Osteocyte (in vitro differentiated cells): ENCODE measurements at places on chromosomes 1 and 21. TPM values are rescaled to one million over a fixed set of nuclear protein-coding genes. Genes with fewer than 3 reads are reported as not detected.
A peak's percentile ranks its signal among the peaks of the same experiment; 100 is the strongest.

The NBPF15 gene
- 70.1 and 72.0 TPM in 2 replicates for total RNA-seq

DNA sequence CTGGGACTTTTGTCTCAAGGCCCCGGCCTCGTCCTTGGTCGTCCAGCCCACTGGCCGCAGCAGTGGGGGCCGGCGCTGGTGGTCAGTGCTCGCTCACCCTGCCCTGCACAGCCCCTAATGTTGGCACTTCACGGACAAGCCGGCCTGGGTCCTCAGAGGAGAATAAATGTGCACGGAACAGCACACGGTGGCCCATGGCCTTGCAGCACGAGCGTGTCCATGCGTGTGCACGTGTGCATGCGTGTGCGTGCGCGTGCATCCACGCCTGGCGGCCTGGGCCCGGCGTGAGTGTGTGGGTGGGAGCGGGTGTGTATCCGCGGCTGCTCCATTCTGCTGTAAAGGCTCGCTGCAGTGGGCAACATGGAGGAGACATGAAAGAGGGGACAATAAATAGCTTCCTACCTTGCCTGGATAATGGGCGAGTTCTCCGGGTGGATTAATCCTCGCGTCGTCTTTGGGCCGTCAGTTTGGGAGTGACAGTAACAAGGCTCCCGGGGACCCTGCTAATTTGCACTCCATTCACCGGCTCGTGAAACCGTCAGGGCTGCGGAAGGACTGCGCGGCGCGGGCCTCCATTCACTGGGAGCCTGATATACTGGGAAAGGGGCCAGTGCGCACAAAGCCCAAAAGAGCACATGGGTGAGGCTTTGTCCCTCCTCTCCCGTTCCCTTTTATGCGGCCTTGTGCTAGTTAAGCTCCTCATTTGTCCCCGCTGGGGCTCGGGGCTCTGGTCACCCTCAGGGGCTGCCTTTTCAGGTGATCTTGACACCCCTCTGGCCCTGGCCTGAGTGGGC lies 142.8 kb downstream of the PRDM16 start:
- no peak for DNase-seq

DNA sequence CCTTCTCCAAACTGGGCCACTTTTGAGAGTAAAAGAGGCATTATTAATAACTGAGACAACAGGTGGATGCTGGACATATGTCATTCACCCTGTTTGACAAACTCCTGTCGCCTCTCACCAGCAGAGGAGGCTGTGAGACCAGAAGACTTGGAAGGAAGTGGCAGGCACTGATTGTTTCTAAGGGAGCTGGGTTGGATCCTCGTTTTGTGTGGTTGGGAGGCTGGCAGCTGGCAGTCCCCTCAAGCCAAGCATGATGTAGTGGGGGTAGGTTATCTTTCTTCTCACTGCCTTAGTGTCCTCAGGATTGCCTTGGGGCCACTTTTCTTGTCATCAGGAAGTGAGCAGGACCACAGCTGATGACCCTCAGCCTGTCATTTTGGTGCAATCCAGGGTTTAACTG lies 86.5 kb upstream of the KCNJ15 start:
- DNase-seq, result no peak

DNA sequence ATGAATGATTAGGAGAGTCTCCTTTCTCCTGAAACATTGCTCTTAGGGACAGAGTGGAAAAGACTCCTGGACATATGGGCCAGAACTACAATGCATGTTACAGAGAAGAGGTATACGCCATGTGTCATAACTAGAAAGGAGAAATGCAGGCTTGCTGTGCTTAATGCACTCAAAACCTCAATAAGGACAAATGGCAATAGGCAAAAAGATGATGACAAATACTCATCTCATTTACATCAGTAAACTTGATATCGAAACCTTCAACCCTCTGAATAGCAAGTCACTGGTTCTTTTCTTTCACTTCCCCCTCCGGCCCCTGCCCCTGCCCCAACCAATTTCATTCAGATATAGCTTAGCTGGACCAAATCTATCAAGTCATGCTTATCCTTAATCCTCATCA lies 1.9 kb upstream of the GPR88 start:
- DNase-seq, result no peak

- DNase-seq, result no peak
These were observed 42.7 kb downstream of the GJA5 start for GRCh38 chr1:147717706-147718097.

- no peak for DNase-seq
These were observed 311.7 kb upstream of the LRRC7 start for GRCh38 chr1:69256036-69256435.

DNA sequence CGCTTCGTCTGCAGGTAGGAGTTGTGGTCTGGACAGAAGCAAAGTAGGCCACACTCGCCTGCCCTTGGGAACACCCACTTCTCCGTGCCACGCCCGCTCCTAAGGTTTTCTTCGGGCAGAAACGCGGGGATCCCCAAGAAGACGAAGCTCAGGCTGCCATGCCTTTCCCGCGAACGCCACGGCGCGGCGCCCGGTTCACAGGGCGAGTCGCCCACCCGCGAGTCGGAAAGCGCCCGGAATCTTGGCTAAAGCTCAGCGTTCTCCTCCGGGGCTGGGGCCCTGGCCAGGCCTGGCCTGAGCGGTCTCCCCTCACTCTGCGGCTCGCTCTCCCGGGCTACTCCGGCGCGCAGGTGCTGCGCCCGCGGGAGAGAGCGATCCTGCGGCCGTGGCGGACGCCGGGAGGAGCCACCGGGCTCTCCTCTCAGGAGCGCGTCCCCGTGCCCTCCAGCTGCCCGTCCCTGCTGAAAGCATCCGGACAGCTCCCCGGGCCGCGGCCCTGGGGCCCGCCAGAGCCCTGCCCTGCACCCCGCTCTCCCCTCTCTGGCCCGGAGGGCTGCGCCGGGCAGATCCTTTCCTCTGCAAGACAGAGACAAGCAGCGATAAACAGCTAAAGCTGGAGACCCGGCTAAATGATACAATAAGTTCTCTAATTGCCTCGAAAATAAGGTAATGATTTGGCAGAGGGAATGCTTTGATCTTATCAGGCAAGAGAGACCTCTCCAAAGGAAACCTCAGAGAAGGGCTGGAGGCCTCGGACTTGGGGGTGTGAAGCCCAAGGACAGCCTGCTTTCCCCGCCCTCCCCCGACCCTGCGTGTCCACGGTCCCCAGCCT lies 6.7 kb upstream of the WNT2B start:
- DNase-seq, result peak; percentile 91

GRCh38 chr1:227771326-227771725 lies 36.1 kb downstream of the SNAP47 start:
- DNase-seq, result no peak

DNA sequence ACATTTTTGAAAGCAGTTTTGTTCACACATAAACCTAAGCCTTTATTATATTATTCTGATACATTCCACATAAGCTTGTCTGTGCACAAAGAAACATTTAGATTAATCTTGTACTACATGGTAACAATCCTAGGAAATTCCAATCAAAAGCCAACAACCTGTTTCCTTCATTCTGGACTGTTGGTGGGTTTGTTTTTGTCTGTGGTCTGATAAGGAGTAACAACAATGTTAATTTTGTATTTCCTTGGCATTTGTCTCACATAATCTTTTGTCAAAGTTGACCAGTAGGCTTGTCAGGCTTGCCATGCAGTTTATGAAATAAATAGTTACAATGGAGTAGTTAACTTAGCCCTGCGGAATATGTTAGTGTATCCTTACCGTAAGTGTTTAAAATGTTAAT lies 183.3 kb downstream of the DHRS3 start:
- DNase-seq, result no peak

The KCTD3 gene
- 32.8 and 33.0 TPM in 2 replicates for total RNA-seq

DNA sequence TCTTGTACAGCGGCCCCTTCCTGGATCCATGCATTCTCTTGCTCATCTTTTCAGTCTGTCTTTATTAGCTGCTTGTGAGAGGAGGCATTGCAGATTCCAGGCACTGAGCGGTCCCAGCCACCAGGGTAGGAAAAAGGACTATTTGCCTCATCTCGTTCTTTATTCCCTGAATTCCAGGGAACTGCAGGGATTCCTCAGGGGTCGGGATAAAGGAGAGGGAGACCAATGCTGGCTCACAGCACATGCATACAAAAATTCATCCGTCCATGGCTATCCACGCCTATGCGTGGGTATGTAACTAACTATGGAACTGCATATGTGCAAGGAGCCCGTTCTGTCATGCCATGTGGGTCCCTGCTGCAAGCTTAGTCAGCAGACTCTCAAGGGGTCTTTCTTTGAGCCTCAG lies 879 bp upstream of the PLPPR5 start:
- DNase-seq, result no peak

DNA sequence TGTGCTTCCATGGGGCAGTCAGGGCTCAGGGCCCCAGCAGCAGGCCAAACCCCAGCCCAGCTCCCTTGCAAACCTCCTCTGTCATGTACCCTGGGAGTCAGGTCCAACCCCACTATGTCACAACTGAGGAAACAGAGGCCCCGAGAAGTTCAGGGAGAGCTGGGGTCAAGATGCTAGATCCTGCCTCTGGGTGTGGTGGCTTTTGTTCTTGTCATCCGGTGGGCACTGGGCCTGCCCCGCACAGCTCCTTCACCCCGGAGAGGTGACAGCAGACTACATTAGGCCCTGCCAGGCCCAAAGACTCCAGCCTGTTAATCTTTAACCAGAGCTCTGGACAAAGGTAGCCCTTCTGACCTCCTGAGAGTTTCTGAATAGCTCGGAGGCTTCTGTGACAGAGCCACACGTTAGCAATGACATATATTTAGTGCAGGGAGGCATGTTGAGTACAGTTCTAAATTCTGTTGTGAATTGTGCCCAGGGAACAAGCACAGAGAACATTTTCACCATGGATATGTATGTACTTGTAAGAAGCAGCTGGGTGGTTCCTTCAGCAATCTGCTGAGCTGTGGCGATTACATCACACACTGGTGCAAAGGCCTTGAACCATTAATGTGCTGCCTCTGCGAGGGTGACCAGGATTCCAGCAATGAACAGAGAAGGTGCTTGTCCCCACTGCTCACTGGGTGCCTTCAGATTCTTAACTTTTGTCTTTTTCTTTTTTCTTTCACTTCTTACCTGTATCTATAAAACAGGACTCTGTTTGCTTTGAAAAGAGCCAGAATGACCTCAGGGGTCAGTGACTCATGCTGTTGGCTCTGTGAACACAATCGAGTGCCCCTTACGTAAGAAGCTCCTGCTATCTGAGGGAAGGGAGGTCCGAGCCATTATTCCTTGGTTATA lies 102.8 kb downstream of the RHOU start:
- DNase-seq, result no peak

The GPX7 gene
- 36.1 and 37.7 TPM in 2 replicates for total RNA-seq

- no peak for DNase-seq
These were observed 36.1 kb upstream of the CACYBP start for GRCh38 chr1:174963529-174964125.

GRCh38 chr1:99766378-99766800 lies at the start of gene FRRS1:
Gene FRRS1 (minus strand): TSS chr1:99766635. CDS start chr1:99748768, 17,867 bp downstream.
- DNase-seq, result no peak

DNA sequence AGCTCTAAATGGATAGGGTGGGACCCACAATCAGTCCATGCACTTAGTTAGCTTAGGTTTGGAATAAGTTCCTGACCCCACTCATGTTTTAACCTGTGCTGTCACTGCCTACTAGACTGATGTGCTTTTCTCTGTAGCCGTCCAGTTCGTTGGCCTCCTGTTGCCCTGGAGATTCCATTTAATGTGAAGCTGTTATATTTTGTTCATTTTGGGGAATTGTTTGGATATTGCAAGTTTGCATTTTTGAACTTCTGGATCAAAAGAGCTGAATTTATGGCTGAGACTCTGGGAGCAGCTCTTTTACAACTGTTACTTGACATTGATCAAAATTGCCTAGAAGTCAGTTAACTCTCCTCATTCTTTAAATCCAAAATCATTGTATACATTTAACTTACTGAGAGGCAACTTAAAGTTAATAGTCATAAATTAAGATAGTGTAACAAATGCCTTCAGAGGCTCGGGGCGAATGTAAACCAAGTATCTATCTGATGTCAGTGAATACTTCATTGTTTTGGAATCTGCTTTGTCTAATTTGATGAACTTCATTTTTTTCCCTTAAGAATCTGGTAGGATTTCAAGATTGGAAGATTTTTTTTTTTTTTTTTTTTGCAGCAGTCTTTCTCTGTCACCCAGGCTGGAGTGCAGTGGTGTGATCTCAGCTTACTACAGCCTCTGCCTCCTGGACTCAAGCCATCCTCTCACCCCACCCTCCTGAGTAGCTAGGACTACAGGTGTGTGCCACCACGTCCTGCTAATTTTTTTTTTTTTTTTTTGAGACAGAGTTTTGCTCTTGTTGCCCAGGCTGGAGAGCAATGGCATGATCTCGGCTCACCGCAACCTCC lies 38.1 kb downstream of the MIGA1 start:
- no peak for DNase-seq

DNA sequence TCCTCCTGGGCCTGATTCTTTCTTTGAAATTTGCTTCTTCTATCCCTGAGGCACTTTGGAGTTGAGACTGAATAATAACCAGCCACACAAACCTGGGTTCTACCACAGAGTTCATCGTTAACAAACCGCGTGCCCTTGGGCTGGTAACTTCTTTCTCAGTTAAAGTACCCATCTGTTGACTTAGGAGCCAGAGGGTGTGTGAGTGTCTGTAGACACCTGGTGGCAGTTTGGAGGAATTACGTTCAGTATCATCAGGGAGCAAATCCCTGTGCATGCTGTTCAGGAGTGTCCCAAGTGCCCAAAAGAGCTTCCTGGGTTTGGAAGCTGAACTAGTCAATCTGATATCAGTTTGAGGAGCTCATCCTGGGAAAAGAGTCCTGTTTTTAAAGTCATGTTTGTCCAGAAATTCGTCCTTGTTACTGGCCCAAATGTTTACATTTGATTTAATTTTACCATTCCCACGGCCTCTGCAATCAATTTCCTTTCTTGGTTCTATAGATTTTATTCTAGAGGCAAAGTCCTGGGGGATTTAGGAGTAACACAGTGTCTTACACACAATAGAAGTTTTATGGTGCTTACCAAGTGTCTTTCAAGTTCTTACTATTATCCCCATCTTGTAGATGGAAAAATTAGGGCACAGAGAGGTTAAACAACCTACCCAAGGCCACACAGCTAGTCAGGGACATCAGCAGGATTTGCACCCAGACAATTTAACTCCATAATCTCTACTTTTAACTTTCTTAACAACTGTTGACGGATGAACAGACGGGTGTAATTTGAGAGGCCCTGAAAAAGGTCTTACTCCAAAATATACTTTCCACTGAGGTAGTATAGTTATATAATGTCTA lies 26.7 kb upstream of the RPTN start:
- no peak for DNase-seq

The TRNP1 gene
- 33.7 and 36.3 TPM in 2 replicates for total RNA-seq

DNA sequence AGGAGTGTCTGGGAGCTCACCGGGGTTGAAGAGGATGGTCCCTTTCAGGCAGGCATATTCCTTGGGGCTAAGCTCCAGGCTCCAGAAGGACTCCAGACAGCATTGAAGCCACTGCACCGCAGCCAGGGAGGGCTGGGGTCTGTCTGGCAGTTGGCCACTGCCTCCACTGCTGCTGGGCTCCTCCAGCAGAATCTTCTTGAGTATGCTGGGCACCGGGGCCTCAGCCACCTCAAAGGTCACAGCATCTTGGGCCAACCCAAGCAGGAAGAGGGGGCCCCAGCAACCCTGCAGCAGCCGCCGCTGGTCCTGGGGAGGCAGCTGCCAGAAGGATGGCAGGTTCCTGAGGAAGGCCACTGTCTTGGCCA lies 404 bp downstream of the NR0B2 start:
- no peak for DNase-seq

The OR10R2 gene
- total RNA-seq, result not detected in 2 replicates

The S100A1 gene
- 1.1 TPM in 1 of 2 replicates, not detected in the other for total RNA-seq
